ENCODE measurements at places on chromosomes 7 and 10.

GRCh38 chr10:103759100-103759781 is 96.1 kb downstream of the SH3PXD2A start:
- no peak for DNase-seq

DNA sequence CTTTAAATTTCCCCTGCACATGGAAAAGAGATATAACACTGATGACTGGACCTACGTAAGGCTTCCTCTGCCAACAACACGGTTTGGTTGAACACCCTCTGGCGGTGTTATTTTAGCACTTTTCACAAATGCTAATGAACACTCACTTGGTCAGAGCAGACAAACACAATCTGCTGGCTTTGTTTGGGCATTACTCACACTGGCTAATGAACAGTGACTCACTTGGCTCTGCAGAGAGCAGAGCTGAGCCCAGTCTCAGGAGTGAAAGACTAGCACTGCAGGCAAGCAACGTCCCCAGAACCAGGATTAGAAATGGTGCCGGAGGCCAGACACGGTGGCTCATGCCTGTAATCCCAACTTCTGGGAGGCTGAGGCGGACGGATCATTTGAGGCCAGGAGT is 430.8 kb downstream of the PLXNA4 start:
- DNase-seq: no peak

- DNase-seq: no peak
These were observed 141.4 kb downstream of the GRID1 start for GRCh38 chr10:86225103-86225782.

- DNase-seq: no peak
These were observed 692.6 kb downstream of the SUGCT start for GRCh38 chr7:40827222-40828085.

GRCh38 chr7:24755541-24756407 is 1.5 kb downstream of the GSDME start:
- DNase-seq: no peak

GRCh38 chr10:100817268-100817839 is 72.0 kb downstream of the PAX2 start:
- DNase-seq: no peak
